ENCODE measurements at places on chromosomes 11 and 22.

- no peak for DNase-seq
Measured at GRCh38 chr22:48955351-48956311, 872.0 kb downstream of the BRD1 start.

DNA sequence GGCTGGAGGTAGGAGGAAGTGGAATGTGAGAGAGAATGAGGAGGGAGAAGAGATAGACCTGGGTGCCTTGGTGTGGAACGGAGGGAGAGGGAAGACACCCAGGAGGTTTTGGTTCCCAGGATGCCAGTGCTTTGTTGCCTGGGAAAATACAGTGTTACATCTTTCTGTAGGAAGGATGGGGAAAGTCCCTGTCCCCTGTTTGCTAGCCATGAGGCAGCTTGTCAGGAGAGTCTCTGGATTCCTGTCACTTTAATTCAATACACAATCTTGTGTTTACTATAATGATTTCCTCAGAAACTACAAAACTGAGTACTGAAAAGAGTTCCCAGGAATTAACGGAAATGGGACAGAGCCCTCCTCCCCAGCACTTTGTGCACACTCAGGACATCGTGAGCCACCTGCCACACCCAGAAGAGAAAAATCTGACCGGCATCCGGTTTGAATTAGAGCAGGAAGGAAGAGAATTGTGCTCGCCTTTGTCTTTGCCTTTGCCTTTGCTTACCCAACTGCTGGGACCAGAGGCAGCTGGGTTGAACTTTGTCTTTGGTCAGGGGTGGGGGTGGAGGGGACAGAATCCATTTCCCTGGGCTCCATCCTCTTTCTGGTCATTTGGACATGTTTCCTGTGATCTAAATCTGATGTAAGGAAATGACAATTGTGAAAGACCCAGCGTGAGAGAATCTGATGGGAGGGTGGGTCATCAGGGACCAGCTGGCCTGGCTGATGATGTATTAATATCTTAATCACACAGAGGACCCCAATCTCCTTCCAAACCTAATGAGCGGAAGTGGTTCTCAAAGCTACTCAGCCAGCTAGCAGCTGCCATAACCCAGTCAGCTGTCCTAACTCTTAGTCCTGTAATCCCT lies 1.3 kb upstream of the LIMK2 start:
- DNase-seq: peak; percentile 23

- no peak for DNase-seq
Measured at GRCh38 chr11:36035999-36036398, 92.1 kb downstream of the LDLRAD3 start.

DNA sequence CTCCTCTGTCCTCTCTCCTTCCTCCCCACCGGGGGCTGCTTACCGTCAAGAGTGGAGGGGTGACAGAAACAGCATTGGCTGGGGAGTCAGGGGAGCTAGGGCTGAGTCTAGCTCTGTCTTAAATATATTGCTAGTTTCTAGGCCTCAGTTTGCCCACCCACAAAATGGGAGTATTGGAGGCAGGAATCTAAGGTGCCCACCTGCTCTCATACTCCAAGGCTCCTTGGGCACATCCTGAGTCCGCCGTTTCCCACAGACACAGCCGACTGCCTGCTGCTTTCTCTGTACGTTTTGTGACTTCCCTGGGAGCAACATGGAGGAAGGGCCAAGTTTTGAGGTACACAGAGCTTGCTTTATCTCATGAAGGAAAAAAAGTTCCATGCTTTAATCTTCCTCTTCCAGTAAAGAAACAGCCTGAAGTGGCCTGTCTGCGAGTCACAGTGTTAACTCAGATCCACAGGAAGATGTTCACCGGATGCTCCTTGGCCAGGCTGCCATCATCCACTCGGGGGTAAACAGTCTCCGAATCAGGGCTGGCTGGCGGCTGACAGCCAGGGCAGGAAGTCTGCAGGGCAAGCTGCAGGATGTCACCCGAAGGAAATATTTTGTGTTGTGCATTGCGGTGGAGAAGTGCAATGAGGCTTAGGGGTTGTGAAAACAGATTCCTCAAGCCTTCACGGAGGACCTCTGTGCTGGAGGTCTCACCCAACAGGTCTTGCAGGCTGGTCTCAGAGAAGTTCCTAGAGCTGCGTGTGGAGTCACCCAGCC lies 11.0 kb upstream of the CERK start:
- peak; percentile 43 for DNase-seq

DNA sequence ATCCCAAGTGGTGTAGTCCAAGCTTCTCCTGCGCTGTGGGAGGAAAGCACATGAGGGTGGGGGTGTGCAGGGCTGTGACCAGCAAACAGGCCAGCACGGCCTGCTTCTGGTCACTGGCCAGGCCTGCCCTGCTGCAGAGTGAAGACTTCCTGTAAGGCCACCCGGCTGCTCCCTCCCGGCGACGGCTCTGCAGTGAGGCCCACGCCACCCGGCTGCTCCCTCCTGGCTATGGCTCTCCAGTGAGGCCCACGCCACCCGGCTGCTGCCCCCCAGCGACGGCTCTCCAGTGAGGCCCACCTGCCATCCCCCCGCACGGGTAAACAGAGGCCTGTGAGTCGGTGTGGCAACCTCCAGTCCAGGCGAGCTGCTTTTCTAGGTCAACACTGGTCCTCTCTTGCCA lies 31.4 kb upstream of the BRSK2 start:
- no peak for DNase-seq

DNA sequence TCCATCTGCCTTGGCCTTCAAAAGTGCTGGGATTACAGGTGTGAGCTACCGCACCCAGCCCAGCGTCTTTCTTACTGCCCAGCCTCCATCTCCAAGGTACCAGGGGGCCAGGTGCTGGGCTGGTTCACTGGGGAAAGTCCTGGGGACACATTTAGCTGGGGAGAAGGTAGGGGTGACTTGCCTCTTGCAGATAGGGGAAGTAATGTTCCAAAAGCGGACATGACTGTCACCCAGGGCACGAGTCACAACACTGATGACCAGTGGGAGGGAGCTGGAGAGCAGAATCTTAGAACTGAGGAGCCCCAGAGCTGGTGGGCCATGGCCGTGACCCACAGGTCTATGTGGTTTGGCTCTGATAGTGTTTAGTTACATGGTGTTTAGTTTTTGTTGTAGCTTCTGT lies 2.4 kb upstream of the SLC15A3 start:
- no peak for DNase-seq

DNA sequence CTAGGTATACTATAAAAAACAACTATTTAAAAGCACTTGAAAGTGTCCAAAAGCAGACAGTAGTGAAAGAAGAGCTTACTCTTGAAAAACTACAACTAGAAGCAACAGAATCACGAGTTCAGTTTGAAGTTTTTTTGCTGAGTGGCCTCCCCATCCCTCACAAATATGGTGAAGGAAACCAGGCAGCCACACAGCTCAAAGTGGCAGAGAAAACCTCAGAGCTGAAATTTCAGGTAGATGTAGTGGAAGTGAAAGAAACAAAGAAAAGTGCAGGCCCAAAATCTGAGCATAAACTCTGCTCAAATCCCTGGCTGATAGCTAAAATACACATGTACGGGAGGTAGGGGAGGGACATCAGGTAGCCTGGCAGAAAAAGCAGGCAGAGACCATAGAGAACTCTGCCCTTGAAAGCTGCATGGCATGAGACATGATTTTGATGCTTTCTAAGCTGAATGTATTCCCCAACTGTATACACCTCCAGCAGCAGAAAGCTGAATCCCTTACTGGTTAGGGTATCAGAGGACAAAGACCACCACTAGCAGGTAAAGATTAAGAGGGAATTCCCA lies 12.1 kb downstream of the BTBD10 start:
- no peak for DNase-seq

- no peak for DNase-seq
Measured at GRCh38 chr11:46741600-46742484, 22.8 kb downstream of the F2 start.

DNA sequence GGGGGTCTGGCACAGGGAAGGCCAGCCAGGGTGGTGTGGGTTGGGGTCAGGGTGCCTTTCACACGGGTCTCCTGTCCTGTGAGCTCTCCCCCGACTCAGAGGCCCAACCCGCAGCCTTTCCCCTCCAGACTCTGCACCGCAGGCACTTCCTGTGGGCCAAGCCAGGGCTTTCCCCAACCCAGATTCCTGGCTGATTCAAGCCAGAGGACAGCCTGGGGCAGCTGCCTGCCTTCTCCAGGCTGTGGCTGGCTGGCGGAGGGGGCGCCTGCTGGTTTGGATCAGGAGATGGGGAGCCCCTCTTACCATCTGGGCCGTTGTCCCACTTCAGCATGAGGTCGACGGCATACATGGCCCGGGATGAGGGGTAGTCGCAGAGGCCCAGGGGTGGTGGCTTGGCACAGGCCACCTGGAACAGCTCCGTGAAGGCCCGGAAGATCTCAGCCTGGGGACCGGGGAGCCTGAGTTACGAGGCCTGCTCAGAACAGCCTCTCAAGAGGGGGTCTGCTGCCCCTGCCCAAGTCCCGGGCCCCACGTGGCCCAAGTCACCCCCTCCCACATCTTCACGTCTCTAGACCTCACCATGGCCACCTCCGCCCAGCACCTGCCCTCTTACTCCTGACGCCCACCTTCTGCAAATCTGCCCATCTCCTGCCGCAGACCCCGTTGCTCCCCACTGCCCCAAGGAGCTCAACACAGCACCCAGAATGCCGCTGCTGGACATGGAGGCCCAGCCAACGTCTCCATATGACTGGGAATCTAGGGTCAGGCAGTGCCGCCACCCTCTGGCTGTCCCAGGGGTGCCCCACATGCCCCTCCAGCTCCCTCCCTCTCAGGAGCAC lies 17.3 kb downstream of the TSPO start:
- no peak for DNase-seq

DNA sequence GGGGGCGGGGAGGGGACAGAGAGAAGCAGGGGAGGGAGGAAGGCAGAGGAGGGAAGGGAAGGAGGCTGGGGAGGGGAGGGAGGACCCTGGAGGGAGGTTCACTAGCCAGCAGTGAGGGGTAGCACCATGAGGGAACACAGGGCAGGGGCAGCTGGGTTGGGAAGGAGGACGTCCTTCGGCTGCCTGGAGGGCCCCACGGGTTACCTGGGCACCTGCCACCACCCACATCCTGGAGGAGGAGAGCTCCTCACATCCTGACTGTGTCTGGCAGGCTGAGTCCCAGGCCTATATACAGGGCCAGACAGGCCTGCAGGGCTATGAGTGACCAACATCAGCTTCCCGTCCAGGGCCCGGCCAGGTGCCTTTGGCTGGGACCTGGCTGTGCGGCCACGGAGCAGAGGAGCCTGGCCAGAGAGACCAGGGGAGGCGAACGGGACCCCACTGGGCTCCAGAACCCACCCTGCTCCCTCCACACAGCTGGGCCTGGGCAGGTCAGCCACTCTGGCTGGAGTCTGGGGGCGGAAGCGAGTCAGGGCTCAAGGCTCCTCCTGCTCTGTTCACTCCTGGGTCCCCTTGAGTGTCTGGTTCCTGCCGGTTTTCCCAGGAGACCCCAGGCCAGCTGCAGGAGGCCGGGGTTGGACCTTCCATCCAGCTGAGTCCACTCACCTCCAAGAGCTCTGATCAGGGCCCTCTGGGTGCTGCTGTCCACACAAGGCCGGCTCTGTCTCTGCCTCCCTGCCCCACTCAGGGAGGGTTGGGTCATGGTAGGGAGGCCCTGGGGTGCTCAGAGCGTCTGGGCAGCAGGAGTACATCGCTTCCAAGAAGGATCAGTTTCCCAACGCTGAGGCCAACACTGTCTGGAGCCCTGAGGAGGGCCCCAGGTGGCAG lies 677.7 kb downstream of the BRD1 start:
- DNase-seq: no peak

- no peak for DNase-seq
Measured at GRCh38 chr11:83054001-83054400, 17.7 kb downstream of the RAB30 start.

GRCh38 chr11:76626921-76627401 lies 43.6 kb downstream of the LRRC32 start:
- peak; percentile 46 for DNase-seq

DNA sequence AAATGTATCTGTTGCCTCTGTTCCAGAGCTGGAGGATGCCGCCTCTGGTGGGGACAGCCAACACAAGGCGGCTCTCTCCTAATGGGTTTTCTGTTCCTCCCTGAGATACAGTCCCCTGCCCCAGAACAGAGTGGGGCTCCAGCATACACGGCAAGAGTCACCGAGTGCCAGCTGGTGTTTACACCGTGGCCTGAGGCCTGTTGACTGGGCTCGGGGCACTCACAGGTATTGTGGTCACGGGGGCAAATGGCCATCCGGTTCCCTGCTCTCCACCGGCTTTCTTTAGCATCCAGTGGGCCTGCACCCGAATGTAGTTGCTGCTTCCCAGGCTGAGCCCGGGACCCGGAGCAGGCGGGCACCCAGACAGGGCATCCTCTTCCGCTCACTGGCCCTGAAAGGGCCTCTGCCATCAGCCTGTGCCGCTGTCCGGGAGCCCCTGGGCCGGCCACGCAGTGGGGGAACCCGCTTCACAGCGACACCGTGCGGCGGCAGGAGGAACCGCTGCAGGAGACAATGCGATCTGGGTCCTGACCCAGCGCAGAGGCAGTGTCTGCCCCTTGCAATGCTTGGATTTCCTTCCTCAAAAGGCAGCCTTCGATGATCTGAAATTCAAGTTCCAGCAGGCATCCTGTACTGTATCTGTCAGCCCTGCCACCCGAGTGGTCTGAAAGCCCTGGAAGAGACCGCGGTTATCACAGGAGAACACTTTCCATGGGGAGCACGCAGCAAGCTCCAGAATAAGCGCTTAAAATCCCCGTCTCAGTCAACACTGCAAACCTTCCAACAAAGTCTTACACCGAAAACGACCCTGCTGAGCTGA lies 859 bp upstream of the KRTAP5-5 start:
- peak; percentile 50 for DNase-seq

- peak; percentile 94 for DNase-seq
Measured at GRCh38 chr11:130816546-130817329, 99.5 kb downstream of the SNX19 start.

DNA sequence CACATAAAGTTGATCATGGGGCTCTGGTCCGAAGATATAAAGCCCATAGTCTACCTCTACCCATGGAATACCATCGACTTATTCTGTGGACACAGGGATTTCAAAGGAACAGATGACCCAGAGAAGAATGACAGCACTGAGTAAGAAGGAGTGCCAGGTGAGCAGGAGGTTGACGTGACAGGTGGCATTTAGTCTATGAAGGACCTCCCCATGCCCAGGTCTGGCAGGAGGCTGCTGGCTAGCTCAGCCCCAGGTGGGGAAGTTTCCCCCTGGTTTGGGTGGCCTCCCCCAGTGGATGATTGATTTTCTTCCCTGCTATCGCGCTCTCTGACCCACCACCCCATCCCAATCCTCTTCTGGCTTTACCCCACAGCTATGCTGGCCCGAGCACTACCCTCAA lies 39.1 kb downstream of the KCNC1 start:
- no peak for DNase-seq

DNA sequence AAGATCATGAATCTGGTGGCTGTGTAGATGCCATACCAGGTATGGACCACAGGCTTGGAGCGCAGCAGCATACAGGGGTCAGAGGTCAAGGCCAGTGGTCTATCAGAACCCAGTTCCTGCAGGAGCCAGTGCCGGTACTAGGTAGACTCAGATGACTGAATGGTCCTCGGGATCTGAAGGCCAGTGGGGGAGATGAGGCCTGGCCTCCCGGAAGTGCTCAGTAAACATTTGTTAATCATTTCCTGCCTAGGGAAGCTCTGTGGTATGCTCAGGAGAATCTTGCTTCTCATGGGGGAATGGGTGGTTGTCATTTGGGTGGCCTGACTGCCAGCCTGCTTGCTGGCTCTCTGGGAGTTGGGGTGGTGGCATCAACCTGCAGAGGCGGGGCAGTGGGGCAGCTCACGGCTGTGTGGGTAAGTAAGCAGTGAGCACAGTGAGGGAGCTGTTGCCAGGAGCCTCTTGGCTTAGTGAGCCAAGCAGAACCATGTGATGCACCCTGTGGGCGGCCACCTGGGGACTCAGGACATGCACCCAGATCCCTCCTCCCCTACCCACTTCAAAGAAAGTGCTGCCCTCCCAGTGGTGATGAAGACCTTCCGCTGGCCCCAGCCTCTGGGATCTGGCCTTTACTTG lies 33.0 kb downstream of the PTPRJ start:
- DNase-seq: peak; percentile 96

Measured in kidney tubule cell (primary cell).